Stimulated activated CD8-positive, alpha-beta memory T cell treated with anti-CD3 and anti-CD28 coated beads, Interleukin-4, amount 100 ng/mL, for 48 hours (primary cell): ENCODE measurements at places on chromosomes 7 and 10.
A peak's percentile ranks its signal among the peaks of the same experiment; 100 is the strongest.

GRCh38 chr10:110993024-110993693, 73.8 kb downstream of the SHOC2 start:
- DNase-seq = no peak

DNA sequence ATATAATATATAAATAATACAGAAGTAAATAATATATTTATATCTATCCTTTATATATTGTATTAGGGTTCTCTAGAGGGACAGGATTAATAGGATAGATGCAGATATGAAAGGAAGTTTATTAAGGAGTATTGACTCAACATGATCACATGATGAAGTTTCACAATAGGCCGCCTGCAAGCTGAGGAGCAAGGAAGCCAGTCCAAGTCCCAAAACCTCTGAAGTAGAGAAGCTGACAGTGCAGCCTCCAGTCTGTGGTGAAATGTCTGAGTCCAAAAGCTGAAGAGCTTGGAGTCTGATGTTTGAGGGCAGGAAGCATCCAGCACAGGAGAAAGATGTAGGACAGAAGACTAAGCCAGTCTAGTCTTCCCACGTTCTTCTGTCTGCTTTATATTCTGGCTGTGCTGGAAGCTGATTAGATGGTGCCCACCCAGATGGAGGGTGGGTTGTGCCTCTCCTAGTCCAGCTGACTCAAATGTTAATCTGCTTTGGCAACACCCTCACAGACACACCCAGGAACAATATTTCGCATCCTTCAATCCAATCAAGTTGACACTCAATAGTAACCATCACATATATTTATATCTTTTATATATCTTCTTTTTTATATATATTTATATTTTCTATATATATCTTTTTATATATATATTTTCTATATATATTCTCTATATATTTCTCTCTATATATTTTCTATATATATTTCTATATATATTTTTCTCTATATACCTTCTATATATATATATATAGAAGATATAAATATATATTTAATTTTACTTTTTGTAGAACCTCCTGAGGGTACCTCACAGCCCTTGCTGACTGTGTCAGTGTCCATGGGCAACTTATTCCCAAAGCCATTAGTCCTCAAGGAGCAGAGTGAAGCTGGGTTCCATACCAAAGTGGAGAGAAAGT, 24.6 kb upstream of the AKR1B10 start:
- DNase-seq = no peak

DNA sequence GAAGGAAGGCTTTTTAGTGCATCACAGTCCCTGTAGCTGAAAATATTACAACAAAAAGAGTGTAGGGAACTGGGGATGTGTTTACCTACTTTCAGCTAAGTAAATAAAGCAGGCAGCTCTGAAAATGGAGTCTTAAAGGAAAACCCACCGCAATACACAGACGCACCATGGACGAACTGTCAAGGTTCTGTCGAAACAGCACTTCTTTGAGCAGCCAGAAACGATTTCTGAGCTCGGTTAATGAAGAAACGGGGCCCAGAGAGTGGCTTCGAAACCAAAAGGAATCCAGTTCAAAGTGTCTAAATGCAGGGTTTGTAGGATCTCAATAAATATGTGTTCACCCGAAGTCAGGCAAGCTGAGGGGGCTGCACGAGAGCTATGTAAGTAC, 275.4 kb upstream of the NEBL start:
- no peak for DNase-seq

GRCh38 chr10:131979336-131979735, 2.4 kb downstream of the BNIP3 start:
- no peak for DNase-seq

DNA sequence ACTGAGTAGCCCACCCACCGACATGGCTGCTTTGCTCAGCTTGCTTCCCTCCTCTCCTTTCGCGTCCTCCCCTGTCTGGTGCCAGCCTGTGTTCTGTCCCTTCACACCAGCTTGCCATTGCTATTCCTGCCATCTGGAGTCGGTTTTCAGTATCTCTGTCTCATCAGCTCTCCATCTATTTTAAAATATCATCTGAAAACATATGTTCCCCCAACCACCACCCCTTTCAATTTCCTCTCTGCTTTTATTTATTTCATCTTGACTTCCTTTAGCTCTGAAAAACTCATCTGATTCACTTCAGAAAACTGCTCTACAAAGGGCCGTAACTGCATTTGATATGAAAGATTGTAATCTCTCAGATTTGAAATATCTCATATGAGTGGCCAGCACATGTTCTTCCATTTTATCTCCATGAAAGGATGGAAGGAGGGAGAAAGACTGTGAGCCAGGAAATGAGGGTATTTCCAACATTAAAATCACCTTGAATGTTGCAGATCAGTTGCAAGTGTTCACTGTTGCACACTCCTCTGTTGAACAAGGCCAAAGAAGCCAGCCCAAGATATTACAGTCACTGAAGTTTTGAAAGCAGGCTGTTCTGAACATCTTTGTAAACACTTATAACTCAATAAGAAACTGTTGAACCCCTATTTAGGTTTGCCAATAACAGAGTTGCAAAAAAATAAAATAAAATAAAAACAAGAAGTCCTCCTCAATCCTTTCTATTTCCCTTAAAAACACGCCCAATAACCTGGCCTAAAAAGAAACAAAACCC, 202.4 kb upstream of the NEBL start:
- DNase-seq = no peak

DNA sequence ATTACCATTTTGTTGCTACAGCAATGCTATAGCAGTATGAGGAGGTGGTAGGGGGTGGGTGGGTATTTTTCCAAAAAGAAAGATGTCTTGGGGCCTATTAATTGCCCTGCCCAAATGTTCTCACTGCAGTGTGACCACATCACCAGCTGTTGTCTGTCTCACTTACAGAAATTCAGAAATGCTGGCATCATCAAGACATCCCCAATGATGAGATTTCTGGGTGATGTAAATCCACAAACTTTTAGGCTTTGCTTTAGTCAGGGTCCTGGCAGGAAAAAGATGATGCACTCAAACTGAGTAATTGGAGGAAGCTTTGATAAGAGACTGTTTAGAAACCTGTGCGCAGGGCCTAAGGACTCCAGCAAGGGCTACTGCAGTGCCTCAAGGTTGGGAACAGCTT, 56.2 kb upstream of the OPN4 start:
- no peak for DNase-seq

DNA sequence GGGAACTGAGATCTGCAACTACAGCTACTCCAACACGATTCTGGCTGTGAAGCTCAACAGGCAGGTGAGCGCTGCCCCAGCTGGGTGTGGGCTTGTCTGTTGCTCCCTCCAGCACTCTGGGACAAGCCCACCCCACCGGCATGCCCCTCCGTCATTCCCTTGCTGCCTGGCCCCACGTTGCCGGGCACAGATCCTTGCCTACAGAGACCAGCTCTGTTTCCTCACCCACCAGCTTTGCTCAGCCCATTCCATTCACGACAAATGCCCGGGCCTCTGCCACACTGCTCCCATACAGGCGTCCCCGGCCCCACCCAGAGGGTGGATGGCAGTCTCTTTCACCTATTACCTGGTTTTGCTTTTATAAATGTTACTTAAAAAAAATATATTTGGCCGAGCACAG, 24.6 kb downstream of the WIPI2 start:
- no peak for DNase-seq

- no peak for DNase-seq
These were observed 39.2 kb upstream of the GSAP start for GRCh38 chr7:77455321-77455720.

DNA sequence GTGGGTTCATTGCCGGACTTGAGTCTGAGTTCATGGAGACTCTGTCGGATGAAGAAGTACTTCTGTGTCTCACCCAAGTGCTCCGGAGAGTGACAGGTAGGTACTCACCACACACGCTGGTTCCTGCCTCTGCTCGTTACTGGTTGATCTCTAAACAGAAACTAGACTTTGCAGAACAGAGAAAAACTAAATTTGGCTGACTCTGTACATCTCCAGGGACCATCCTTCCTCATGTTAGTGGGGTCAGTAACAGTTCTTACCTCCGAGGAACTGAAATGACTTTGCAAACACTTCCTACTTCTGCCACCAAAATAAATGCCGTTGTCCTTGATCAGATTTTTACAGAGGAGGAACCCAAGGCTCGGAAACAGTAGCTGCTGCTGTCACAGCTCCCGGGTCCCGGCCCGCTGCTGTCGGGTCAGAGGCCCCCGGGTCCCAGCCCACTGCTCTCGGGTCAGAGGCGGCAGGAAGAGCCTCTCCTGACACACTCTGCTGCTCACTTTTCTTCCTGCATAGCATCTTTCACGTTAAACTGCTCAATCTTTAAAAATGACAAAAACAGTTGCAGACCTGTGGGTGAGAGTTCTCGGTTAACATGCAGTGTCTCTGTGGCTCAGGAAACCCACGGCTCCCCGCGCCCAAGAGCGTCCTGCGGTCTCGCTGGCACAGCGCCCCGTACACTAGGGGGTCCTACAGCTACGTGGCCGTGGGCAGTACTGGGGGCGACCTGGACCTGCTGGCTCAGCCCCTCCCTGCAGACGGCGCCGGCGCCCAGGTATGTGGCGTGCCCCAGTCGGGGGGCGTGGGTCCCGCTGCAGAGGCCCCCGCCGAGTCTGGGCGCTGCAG, 4.8 kb upstream of the MTG1 start:
- peak; percentile 59 for DNase-seq

- DNase-seq = no peak
These were observed 89.2 kb downstream of the AOAH start for GRCh38 chr7:36635091-36635490.

DNA sequence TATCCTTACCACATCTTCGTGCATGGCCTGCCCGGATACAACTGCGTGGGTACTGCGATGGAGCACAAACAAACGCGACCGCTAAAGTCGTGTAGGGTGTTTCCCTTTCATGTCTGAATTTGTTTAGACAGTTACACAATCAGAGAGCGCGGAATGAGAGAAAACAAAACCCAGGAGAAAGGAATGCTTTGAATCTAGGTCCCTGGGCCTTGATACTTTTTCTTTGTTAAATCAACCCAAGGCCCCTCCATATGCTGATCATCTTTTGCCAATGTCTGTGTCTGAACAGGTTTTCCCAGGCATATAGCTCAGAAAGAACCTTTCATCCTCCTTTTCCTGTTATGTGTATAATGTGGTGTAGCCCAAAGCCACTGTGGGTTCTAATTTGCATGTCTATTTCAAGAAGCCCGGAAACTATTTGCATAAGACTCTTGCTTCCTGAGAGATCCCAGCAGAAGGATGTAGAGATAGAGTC, 145.8 kb downstream of the FRMD4A start:
- peak; percentile 51 for DNase-seq

- DNase-seq = no peak
These were observed 11.0 kb downstream of the RHBDD2 start for GRCh38 chr7:75889826-75890225.

DNA sequence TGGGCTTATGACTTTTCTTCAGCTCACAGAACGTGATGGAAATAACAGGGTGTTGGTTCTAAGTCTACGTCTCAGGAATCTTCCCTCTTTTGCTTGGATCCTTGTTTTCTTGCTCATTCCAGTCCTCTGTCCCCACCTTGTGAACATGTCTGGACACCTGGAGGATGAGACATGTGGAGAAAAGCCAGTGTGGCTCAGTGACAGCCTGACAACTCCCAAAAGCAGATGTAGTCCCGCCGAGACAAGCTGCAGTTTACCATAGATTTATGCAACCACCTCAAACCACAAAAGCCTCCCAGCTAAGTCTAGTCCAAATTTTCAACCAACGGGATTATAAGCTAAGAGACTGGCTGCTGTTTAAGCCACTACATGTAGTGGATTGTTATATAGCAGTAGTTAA, 476.1 kb downstream of the SH2D4B start:
- DNase-seq = no peak

GRCh38 chr10:3090914-3091787, 23.8 kb downstream of the PFKP start:
- DNase-seq = peak; percentile 70

GRCh38 chr10:31475519-31475918, 156.5 kb downstream of the ZEB1 start:
- no peak for DNase-seq

DNA sequence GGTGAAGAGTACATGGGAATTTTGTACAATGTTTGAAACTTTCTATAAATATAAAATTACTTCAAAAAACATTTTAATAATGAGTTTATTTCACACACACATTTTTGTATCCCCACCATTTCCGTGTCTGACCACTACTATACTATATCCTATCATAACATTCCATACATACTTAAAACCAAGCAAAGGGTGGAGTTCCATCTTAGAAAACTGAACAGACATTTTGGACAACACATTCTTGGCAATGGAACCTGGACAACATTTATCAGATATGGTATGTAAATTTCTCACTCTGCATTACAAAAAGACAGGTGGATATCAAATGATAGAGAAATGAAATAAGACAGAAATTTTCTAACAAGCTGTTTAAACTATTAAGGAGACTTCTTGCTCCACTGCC, 168.9 kb downstream of the TWIST1 start:
- no peak for DNase-seq

DNA sequence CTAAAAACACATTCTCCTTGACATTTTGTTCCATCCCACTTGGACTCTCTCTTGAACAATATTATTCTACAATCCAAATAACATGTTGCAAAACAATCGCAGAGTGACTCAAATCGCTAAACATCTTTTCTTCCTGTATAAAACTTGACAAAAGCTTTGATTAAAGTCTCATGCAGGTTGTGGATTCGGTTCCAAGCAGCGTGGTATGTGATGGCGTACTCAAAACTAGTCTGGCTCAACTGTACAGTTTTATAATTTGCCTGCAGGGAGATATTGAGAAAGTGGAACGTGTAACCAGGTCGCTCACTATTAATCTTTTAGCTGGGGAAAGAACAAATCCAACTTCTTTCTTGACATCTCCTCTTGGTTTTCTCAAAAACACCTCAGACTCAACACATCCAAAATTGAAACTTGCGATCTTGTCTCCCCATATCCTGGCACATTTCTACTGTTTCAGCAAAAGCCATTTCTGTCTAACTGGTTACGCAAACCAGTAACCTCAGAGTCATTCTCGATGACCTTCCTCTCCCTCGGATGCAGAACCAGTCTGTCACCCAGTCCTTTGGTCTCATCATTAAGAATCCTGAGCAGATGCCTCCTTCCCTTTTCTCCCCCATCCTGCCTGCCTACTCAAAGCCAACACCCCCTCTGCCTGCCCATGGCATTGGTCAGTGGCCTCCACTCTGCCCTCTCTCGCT, 100.1 kb downstream of the CACNB2 start:
- no peak for DNase-seq

- DNase-seq = no peak
These were observed 31.8 kb downstream of the CNNM1 start for GRCh38 chr10:99360934-99361333.

- DNase-seq = no peak
These were observed 8.1 kb downstream of the STK32C start for GRCh38 chr10:132299371-132300336.

DNA sequence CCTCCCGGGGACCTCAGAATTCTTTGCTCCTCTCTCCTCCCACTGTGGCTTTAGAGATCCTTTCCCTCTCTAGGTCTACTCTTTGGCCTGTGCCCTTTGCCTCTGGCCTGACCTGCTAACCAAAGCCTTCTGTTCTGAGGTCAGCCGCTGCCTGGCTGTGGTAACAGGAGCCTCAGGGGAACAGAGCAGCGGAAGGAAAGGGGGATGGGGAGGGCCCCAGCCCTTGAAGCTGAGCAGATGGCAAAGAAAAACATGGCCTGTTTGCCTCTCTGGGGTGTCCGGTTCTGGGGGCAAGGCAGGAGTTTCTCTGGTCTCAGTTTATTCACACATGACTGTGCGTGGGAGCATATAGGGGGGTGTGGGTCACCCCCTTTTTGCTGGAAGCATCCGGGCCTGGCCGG, 28.2 kb downstream of the COL26A1 start:
- DNase-seq = peak; percentile 44

- DNase-seq = no peak
These were observed 1.6 kb downstream of the FFAR4 start for GRCh38 chr10:93568105-93568390.

GRCh38 chr7:2542916-2543871, 12.1 kb downstream of the BRAT1 start:
- no peak for DNase-seq
